A673 (cell line): ENCODE measurements at places on chromosomes 5 and 9. TPM values are rescaled to one million over a fixed set of nuclear protein-coding genes. Genes with fewer than 3 reads are reported as not detected.

DNA sequence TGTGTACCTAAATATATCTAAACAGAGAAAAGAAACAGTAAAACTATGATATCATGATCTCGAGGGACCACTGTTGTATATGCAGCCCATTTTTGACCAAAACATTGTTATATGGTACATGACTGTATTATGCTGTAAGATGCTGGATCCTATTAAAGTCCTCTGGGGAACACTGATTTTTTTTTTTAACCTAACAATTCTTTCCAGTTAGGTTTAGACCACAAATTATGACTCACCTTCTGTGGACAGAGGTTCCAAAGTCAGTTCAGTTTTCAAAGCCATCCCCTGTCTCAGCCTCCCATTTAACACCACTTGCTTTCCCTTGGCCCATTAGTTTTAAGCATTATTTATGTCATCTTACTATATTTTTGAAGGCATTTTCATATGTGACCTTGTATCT lies 27.1 kb downstream of the TRMO start:
- no peaks in the 10 kb centered on the region for H3K27me3 ChIP-seq
- DNase-seq = no peak
- no peak overlapping the region for H3K27ac ChIP-seq
- H3K4me1 ChIP-seq = no peaks in the 10 kb centered on the region

DNA sequence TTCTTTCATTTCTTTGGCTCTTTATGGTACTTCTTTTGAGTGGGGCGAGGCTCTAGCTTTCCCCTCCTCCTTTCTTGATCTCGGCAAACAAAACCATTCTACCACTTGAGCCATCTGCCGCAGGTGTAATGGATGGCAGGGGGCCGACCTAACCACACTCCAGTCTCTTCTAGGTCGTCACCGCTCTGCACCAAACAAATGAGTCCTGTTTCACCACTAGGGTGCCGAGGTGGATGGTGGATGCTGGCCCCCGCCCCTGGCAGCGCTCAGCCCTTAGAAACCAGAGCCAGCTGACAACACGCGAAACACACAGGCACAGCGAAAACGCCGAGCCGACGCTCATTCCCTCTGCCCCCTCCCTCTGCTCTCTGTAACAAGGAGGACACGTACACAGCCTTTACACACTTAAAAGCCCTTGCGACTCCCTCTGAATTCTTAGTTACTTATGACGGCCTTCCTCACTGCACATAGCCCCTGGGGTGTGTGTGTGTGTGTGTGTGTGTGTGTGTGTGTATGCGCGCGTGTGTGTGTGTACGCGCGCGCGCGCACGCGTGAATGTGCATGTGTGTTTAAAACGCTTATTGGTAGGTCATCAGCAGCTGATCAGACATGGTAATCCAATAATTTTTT lies 199.4 kb downstream of the MEF2C start:
- H3K4me1 ChIP-seq = peaks cover 6% of the 10 kb centered on the region
- peak; percentile 76 for DNase-seq
- no peaks in the 10 kb centered on the region for H3K36me3 ChIP-seq

The STX17 gene
- total RNA-seq = 20.9 and 26.0 TPM in 2 replicates

DNA sequence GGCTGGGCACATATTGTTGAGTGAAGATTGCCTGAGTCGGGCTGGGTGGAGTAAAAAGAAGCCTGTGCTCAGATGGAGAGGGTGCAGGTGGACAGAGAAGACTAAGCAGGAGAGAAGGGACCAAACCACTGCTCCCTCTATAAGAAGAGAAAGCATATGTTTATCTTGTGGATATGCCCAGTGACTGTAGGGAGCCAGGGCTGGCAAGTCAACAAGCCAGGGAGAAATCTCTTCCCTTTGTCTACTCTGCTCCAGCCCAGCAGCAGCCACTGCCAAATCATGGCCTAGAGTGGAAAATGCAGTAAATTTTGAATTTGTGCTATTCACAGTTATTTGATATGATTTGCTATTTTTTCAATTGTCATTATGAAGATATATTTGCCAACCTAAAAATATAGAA lies 33.2 kb upstream of the TRIM36 start:
- no peaks in the 10 kb centered on the region for H3K4me1 ChIP-seq
- no peaks in the 10 kb centered on the region for H3K36me3 ChIP-seq
- no peak overlapping the region for H3K27ac ChIP-seq
- H3K27me3 ChIP-seq = no peaks in the 10 kb centered on the region
- no peak for DNase-seq

DNA sequence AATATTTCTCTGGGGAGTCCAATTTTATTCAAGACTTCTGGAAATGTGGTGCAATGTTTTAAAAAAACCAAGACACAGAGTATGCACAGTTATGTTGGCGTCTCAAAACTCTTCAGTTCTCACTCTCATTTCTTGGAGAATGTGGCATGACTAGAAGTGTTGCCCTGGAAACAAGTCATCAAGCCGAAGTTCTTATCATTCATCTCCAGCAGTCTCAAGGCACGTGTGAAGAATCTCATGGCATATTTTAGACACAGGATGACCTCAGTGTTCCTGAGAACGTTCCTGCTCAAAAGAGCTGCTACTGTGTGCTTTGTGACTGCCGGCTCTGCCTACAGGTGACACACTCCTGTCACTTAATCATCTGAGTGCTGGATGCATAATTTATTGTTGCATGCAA lies 147.4 kb upstream of the IRX4 start:
- no peaks in the 10 kb centered on the region for H3K36me3 ChIP-seq

DNA sequence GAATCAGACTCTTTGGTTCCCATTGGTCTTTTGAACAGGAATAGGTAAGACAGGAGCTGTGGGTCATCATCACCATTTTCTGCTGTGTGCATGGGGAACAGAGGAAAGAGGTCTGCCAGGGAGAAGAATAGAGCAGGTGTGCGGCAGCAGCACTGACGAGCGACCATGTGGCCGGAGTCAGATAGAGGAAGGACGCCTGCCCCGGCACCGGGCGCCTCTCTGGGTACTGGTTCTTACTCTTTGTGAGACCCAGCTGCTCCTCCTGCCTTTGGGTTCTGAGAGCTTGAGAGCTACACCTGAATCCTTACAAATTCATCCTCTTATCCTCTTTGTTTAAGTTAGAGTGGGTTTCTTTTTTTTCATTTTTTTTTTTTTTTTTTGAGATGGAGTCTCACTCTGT lies 90.8 kb downstream of the NDFIP1 start:
- no peak overlapping the region for H3K4me3 ChIP-seq
- no peaks in the 10 kb centered on the region for H3K27me3 ChIP-seq
- H3K4me1 ChIP-seq = no peaks in the 10 kb centered on the region
- H3K27ac ChIP-seq = no peak overlapping the region
- H3K36me3 ChIP-seq = no peaks in the 10 kb centered on the region
- DNase-seq = no peak

The TNFAIP8 gene
- total RNA-seq = 6.3 and 6.8 TPM in 2 replicates

- peaks cover 12% of the 10 kb centered on the region for H3K4me1 ChIP-seq
- H3K4me3 ChIP-seq = no peak overlapping the region
- DNase-seq = no peak
- peak overlapping the region; percentile 41 for H3K27ac ChIP-seq
These were observed 15.9 kb downstream of the CYSTM1 start for GRCh38 chr5:140190872-140191218.

DNA sequence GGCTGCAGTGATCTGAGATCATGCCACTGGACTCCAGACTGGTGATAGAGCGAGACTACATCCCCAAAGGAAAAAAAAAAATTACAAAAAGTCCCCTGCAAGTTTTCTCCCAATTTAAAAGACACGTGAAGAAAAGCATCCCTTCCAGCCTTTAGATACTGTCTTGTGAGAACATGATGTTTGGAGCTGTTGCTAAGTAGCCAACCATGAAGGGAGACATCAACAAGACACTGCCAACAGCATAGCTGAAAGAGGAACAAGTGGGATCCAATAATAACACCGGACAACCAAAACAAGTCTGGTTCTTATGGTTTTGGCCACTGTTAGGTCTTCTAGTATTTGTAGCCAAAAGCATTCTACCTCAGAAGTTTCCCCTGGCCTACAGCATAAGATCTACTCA lies 118.9 kb upstream of the CCDC180 start:
- H3K27ac ChIP-seq = no peak overlapping the region
- H3K27me3 ChIP-seq = peaks cover 3% of the 10 kb centered on the region
- no peaks in the 10 kb centered on the region for H3K4me1 ChIP-seq
- no peaks in the 10 kb centered on the region for H3K36me3 ChIP-seq

The PCDHGB5 gene
- 43.3 and 45.0 TPM in 2 replicates for total RNA-seq

- peak overlapping the region; percentile 84 for H3K27ac ChIP-seq
- H3K36me3 ChIP-seq = no peaks in the 10 kb centered on the region
- peaks cover 16% of the 10 kb centered on the region for H3K4me1 ChIP-seq
- H3K27me3 ChIP-seq = no peaks in the 10 kb centered on the region
- H3K4me3 ChIP-seq = no peak overlapping the region
These were observed 36.2 kb downstream of the VAV2 start for GRCh38 chr9:133955821-133956411.

The TMOD1 gene
- total RNA-seq = 0.09 and 0.24 TPM in 2 replicates

- no peaks in the 10 kb centered on the region for H3K4me1 ChIP-seq
- no peaks in the 10 kb centered on the region for H3K36me3 ChIP-seq
- DNase-seq = no peak
- H3K27ac ChIP-seq = no peak overlapping the region
- no peak overlapping the region for H3K4me3 ChIP-seq
These were observed 119.1 kb upstream of the ITGA1 start for GRCh38 chr5:52668544-52669185.

The TRIO gene
- total RNA-seq = 99.8 and 105 TPM in 2 replicates

The GLRA1 gene
- total RNA-seq = not detected in 2 replicates

- DNase-seq = no peak
- H3K27me3 ChIP-seq = peaks cover 24% of the 10 kb centered on the region
- no peaks in the 10 kb centered on the region for H3K36me3 ChIP-seq
- H3K4me3 ChIP-seq = no peak overlapping the region
- no peak overlapping the region for H3K27ac ChIP-seq
These were observed 1.1 kb downstream of the SLC27A6 start for GRCh38 chr5:128966375-128966774.

DNA sequence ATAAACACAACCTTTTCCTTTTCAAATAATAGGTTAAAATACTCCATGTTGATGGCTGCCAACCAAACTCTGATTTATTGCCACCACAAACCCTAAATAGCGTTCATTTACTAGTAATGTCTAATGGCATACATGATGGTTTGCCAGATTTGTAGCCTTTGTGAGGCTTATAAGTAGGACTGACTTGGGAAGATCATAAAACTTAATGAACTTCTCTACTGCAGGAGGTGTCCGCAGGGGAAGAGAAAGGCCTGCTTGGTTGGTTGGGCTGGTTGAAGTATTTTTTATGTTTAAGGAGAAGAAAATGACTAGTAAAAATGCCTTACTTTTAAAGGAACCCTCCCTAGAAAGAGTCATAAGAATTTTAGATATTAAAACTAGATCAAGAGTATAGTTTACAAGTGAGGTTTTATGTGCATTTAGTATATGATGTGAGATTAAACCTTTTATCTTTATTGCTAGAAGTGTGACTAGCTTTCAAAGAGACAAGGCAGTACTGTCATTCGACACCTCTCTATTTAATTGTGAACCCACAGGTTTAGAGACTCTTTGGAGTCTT lies 5.0 kb downstream of the PBX3 start:
- no peaks in the 10 kb centered on the region for H3K36me3 ChIP-seq
- no peak for DNase-seq
- H3K27me3 ChIP-seq = peaks cover 96% of the 10 kb centered on the region
- H3K4me3 ChIP-seq = no peak overlapping the region
- H3K27ac ChIP-seq = no peak overlapping the region

DNA sequence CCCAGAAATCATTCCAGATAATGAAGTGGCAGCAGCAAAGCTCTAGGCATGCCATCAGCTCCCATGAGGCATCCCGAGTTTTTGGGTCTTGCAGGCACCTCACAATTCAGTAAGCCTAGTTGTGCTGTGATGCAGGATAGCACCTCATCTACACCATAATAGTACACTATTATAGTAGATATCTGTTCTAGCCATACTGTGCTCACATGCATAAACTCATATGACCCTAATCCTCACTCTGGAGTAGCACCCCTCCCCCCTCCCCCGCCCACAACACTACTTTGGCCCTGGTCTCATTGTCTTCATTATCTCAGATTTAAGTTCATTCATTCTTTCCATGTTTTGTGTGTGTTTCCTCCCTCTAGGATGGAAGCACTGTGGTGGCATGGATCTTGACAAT lies 102.5 kb upstream of the PITX1 start:
- H3K4me1 ChIP-seq = no peaks in the 10 kb centered on the region
- H3K27ac ChIP-seq = no peak overlapping the region
- no peaks in the 10 kb centered on the region for H3K27me3 ChIP-seq
- no peaks in the 10 kb centered on the region for H3K36me3 ChIP-seq
- no peak for DNase-seq
- no peak overlapping the region for H3K4me3 ChIP-seq

The CDH9 gene
- not detected in 2 replicates for total RNA-seq

- H3K36me3 ChIP-seq = no peaks in the 10 kb centered on the region
- H3K27me3 ChIP-seq = peaks cover 3% of the 10 kb centered on the region
- DNase-seq = no peak
- H3K4me1 ChIP-seq = no peaks in the 10 kb centered on the region
These were observed 790.1 kb upstream of the ZNF608 start for GRCh38 chr5:125536582-125536981.

DNA sequence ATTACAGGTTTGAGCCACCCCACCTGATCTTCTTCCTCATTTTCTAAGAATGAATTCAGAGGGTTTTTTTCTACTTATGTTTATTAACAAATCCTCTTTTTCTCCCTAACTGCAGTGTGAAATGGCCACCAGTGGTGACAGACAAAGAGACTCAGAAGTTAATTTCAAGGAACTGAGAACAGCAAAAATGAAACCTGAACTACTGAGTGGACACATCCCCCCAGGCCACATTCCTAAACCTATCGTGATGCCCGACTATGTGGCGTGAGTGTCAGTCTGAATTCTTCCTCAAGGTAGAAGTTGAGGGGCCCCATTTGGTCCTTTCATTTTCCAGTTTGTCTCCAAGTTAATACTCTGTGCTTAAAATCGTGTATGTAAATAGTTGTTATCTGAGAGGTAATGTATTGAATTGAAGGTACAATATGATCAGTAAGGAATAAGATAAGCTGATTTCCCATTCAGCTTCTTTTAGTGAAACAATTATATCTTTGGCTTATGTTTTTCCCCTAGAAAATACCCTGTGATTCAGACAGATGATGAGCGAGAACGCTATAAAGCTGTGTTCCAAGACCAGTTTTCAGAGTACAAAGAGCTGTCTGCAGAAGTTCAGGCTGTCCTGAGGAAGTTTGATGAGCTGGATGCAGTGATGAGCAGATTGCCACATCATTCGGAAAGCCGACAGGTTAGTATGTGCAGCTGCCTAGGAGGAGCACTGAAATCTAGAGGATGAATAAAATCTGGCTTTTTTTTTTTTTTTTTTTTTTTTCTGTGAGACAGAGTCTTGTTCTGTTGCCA lies 17.7 kb downstream of the MARVELD2 start:
- H3K4me1 ChIP-seq = peaks cover 6% of the 10 kb centered on the region
- H3K27ac ChIP-seq = no peak overlapping the region
- no peaks in the 10 kb centered on the region for H3K27me3 ChIP-seq
- H3K4me3 ChIP-seq = no peak overlapping the region
- DNase-seq = no peak
- no peaks in the 10 kb centered on the region for H3K36me3 ChIP-seq

- no peak overlapping the region for H3K4me3 ChIP-seq
- H3K27me3 ChIP-seq = no peaks in the 10 kb centered on the region
- peaks cover 8% of the 10 kb centered on the region for H3K4me1 ChIP-seq
- no peaks in the 10 kb centered on the region for H3K36me3 ChIP-seq
- no peak for DNase-seq
These were observed 42.7 kb upstream of the IER5L start for GRCh38 chr9:129220771-129221170.
